ENCODE measurements at places on chromosomes 2 and 18.
A peak's percentile ranks its signal among the peaks of the same experiment; 100 is the strongest.

DNA sequence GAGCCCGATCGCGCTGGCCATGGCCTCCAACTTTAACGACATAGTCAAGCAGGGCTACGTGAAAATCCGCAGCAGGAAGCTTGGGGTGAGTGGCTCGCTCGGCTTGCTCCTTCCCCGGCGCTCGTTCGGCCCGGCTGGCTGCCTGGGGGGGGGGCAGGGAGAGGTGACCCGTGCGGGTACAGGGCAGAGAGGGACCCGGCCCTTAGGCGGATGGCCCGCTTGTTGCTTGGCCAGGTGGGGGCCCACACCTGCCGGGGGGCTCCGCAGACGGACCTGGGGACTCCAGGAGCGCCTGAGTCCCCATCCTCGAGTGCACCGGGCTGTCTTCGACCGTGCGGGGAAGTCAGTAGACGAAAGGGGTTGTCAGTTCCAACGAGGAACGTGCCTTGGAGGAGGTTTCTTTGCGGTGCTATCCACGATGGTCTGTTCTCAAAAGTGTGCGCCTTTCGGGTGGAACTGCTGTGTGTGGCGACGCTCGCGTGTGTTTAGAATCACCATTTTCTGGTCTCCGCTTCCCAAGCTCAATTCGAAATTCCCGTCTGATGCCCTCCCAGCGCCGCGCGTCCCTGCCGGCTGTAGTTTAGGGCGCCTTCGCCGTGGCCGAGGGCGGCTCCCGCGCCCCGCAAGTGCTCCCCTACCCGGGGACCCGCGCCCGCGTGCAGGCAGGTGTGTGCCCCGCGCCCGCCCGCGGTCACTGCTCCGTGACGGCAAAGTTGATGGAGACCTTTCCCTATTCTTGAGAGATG, 711 bp downstream of the DOK6 start:
- peak; percentile 62 for DNase-seq

- no peak for DNase-seq
These were observed 8.8 kb downstream of the NOL10 start for GRCh38 chr2:10680957-10681356.

- DNase-seq: no peak
These were observed 71.0 kb downstream of the PDE1A start for GRCh38 chr2:182355815-182356214.

DNA sequence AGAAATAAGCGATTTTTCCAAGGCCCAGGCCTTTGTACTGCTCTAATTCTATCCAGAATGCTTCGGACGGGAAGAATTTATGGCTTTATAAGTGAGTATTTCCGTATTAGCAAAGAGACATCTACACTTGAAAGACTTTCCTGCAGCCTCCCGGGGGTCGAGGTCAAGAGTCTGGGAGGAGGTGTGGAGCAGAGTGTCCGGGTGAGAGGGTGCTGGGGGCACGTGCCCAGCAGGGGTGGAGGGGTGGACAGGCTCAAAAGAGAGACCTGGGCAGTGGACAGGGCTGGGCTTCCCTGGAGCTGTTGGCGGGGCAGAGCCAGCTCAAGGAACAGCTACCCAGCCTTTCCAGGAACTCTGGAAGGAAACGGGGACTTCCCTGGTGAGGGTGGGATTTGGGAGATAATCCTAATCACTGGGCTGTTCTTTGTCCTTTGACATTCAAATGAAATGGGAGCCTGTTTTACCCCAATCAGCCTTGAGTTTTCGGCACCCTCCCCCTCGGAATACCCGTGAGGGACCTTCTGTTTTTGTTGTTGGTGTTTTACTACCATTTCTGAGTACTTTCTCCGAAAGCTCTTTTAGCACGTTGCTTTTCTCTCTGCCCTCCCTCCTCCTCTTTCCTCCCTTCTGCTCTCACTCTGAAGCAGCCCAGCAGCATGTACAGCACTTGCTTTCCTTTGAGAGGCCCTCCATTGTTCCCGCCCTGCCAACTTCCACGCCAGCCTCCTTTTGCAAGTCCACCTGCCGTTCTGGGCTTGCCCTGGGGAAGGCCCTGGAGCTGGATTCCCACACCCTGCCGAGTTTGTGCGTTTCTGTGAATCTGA, 164.7 kb downstream of the AGAP1 start:
- DNase-seq: peak; percentile 84

GRCh38 chr2:46538393-46538792, 59.0 kb downstream of the TMEM247 start:
- DNase-seq: peak; percentile 63

DNA sequence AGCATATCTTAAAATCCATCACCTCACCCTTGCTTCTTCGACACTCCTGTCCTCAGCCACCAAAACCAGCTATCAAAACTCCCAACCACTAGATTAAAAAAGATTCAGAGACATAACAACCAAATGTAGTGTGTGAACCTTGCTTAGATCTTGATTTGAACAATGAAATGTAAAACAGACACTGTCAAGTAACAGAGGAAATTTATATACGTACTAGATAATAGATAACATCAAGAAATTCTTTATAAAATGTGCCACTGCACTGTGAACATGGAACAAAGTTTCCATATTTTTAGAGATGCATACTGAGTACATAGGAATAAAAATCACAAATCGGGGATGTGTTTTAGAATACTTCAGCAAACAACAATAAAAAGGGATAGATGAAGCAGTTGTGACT, 86.0 kb downstream of the THADA start:
- DNase-seq: no peak

DNA sequence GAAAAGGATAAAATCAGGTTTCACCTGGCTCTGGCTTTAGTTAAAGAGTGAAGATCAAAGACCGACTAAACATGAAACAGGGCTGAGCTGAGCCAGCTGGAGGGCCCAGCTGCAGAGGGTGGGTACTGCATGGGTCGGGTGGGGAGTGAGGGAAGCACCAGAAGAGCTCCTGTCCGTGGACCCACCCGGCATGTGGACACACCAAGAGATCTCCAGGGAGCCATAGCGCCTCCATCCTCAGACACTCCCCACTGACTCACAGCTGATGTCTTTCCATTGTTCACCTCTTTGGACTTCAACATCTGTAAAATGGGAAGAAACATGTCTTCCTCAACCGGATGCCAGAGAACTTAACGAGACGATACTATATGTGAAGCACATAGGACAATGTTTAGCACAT, 178.3 kb upstream of the KLHL29 start:
- DNase-seq: no peak

DNA sequence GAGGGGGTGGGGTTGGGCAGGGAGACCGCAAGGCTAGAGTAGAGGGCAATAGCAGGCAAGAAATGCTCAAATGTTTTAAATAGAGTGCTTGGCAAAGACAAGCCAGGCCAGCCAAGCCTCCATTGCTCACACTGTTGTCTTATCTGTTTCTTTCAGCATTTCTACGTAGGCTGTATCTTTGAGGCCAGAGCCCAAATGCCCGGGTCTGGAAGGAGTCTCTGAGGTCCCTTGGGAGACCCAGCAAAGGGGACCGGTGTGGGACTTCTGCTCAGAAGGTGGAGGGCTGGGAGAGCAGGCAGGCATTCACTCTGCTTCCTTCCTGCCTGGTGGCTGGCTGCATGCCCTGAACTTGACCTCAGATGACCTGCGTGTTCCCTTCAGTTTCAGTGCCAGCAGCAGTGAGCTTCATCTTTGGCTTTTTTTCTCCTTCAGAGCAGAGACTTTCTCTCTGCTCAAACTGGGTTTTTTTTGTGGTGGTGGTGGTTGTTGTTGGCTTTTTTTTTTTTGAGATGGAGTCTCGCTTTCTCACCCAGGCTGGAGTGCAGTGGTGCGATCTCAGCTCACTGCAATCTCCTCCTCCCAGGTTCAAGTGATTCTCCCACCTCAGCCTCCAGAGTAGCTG, 13.7 kb upstream of the TET3 start:
- no peak for DNase-seq

DNA sequence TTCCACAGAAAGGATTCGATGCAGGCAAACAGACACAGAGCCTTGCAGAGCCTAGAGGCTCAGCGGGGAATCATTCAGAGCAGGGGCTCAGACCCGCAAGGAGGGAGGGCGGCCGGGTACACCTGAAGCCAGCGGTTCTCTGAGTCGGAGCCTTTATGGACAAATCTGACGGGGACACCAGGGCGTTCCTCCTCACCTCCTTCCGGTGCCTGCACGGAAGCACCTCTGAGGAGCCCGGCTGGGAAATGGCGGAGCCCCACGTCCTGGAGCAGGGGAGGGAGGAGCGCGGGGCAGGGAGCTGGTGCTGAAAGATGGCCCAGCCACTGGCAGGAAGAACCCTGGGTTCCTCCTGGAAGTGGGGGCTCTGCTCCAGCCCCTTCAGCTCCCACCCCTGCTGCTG, 193.5 kb upstream of the ALKAL2 start:
- DNase-seq: no peak

- no peak for DNase-seq
These were observed 262.1 kb upstream of the KLHL14 start for GRCh38 chr18:33034945-33035344.

- DNase-seq: peak; percentile 33
These were observed at the start of gene TMEM200C for GRCh38 chr18:5895299-5895875. TMEM200C (minus strand) TSS chr18:5895522; CDS start chr18:5892063, 3,459 bp downstream.

GRCh38 chr2:1950474-1950873, 206.2 kb upstream of the PXDN start:
- no peak for DNase-seq

DNA sequence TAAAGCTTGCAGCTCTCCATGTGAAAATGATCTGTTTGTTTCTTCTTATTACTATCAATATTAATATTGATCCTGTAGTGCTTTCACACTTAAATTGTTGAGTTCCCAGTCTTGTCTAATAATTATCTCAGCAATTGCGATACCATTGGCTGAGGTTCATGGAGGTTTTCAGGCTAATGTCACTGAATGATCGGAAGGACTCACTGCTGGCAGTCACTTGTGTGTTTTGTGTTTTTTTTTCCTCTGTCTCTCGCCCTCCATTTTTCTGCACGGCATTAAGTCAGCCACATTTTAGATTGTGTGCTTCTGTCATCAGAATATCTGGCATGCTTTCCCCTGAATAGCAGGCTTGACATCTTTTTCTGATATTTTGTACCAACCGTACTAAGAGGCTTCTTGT, 43.7 kb downstream of the AGAP1 start:
- DNase-seq: no peak

DNA sequence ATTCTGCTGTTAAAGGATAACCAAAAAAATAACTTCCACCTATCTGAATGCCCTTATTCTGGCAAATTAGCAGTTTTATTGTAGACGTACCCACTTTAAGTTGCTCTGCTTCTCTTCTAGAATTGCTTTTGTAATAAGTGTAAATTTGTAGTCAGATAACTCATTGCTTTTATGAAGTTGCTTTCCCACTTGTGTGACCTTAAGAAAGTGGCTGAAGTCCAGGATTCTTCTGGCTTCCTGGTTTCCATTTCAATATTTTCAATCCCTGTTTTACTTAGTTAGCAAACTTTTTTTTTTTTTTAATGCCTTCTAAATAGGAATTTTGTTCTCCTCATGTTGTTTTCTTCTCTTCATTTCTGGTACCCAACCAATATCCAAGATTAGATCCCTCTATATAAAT, 59.8 kb downstream of the GLS start:
- no peak for DNase-seq

GRCh38 chr18:58682429-58683069, 11.3 kb downstream of the MALT1 start:
- DNase-seq: peak; percentile 10

- DNase-seq: no peak
These were observed 36.8 kb downstream of the POU3F3 start for GRCh38 chr2:104890685-104891069.

DNA sequence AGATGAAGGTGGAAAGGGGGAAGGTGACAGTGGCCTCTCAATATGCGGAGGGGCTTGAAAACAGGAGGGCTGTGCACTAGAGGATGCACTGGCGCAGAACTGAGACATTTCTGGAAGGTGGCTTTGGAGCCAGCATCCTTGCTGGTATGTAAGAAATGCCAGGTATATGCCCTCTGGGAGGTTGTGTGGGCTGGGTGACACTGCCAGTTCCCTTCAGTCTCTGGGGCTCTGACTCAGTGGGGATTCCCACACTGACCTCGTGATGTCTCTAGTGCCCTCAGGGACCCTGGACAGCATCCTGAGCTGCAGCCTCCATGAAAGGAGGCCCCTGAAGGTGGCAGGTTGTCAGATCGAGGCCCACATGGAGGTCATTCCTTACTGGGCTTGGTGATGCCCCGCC, 74.0 kb downstream of the AGAP1 start:
- no peak for DNase-seq

- DNase-seq: no peak
These were observed 891.1 kb downstream of the CPS1 start for GRCh38 chr2:211447548-211447947.

DNA sequence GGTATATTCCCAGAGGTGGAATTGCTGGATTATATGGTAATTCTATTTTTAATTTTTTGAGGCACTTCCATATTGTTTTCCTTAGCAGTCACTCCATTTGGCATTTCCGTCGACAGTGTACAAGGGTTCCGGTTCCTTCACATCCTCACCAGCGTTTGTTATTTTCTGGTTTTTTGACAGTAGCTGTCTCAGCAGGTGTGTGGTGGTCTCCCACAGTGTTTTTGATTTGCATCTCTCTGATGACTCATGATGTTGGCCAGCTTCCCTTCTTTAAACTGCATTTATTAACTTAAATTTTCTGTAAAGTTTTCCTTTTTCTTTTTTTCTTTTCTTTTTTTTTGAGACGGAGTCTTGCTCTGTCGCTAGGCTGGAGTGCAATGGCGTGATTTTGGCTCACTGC, 19.7 kb downstream of the SH3BP4 start:
- DNase-seq: no peak

DNA sequence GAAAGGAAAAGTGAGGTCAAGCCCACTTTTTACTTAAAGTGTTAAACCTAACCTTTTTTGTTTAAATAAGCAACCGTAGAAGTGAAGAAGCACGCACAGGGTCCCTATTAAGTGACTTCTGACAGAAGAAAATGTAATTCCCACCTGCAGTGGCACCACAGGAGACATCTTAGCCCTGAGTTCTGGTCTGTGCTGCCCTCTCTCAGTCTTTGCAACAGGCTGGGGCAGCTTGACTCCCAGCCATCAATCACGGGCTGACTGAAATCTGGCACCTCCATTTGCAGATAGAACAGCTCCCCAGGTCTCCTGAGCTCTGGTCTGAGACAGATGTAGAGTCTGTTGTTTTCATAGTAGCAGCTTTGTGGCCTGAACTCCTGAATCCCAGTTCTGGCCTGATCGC, 170.0 kb downstream of the LTBP1 start:
- DNase-seq: no peak

- peak; percentile 68 for DNase-seq
These were observed 19.7 kb upstream of the DCTN1 start for GRCh38 chr2:74399785-74400184.

DNA sequence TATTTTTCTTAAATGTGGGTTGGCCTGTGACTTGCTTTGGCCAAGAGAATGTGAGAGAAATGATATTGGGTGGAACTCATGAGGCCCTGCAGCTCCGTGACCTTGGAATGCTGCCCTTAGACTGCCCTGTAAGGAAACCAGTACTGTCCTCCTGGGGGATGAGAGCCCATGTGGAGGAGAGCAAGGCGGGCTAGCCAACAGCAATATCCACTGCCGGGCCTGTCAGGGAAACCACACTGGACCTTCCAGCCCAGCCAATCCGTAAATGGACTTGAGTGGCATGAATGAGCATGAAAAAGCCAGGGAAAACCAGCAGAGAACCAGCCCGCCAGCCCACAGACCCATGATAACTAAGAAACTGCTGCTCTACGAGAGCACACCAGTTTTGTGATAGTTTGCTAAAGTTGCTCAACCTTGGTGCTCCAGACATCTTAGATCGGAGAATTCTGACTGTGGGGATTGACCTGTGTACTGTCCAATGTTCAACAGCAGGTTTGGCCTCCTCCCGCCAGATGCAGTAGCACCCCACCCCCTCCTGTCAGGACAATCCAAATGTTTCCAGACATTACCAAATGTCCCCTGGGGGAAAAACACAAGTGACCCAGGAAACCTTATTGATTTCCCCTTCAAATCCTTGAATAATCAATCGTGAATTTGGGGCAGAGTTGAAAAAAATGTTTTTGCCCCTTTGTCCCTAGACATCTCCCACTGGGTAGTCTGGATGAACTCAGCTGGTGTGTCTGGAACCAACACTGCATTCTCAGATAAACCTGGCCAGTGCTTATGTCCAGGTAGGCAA, 27.2 kb downstream of the ALPK2 start:
- DNase-seq: no peak

Data from NCI-H82 (cell line).